Naive thymus-derived CD4-positive, alpha-beta T cell (primary cell): ENCODE measurements at places on chromosomes 16 and 17.
A peak's percentile ranks its signal among the peaks of the same experiment; 100 is the strongest.

DNA sequence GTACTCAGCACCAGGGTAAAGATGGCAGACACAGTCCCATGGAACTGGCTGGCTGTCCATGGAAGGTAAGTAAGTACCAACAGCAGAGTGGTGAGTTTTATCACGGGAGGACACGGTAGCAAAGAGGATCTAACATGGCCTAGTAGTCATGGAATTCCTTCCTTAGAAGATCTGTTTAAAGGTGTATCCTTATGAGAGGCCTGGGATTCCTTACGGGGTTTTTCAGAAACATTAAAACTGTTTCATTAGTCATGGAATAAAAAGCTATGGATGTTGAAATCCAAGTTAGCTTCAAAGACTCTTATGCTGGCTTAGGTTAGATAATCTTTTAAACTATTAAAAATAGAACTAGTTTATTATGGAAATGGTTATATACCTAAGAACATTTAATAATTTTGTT, 7.4 kb downstream of the FTO start:
- H3K4me1 ChIP-seq = no peaks in the 10 kb centered on the region
- no peaks in the 10 kb centered on the region for H3K36me3 ChIP-seq
- no peaks in the 10 kb centered on the region for H3K27me3 ChIP-seq
- no peak overlapping the region for H3K4me3 ChIP-seq
- no peak for DNase-seq
- no peak overlapping the region for H3K27ac ChIP-seq

- H3K36me3 ChIP-seq = no peaks in the 10 kb centered on the region
- H3K27ac ChIP-seq = no peak overlapping the region
- H3K27me3 ChIP-seq = no peaks in the 10 kb centered on the region
- no peak overlapping the region for H3K4me3 ChIP-seq
- peaks cover 25% of the 10 kb centered on the region for H3K4me1 ChIP-seq
- DNase-seq = no peak
Measured at GRCh38 chr17:59353936-59354755, 22.7 kb downstream of the YPEL2 start.

DNA sequence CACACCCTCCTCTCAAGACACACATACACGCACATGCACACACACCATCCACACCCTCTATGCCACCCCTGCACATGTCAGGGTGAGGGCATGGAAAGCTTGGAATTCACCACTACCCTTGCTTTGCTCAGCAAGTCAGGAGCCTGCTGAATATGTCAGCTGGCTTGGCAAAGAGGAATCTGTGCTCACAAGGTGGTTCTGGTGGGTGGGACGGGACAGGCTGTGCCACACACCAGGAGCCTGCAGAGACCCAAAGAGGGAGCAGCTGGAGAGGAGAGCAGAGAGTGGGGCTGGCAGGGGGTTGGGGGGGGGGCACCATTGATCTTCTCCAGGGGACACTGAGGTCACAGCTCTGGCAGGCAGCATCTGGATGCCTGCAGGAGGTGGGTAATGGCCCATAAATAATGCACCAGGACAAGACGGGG, 48.7 kb upstream of the NDRG4 start:
- no peak overlapping the region for H3K4me3 ChIP-seq
- DNase-seq = no peak
- H3K27me3 ChIP-seq = no peaks in the 10 kb centered on the region

DNA sequence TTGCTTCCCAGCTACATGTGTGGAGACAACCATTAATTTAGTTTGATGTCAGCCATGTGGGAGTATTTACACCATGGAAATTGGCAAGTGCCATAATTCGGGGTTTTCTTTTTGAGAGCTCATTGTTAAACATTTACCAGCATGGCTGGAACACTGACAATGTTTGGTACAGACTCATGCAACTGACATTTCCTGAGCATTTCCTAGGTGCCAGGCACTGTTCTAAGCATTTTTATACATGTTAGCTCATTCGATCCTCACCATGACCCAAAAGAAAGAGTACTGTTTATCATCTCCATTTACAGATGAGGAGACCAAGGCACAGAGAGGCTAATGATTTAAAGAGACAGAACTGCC, 86.9 kb downstream of the FOXL1 start:
- no peak overlapping the region for H3K4me3 ChIP-seq
- H3K4me1 ChIP-seq = no peaks in the 10 kb centered on the region
- no peaks in the 10 kb centered on the region for H3K36me3 ChIP-seq
- no peaks in the 10 kb centered on the region for H3K27me3 ChIP-seq

DNA sequence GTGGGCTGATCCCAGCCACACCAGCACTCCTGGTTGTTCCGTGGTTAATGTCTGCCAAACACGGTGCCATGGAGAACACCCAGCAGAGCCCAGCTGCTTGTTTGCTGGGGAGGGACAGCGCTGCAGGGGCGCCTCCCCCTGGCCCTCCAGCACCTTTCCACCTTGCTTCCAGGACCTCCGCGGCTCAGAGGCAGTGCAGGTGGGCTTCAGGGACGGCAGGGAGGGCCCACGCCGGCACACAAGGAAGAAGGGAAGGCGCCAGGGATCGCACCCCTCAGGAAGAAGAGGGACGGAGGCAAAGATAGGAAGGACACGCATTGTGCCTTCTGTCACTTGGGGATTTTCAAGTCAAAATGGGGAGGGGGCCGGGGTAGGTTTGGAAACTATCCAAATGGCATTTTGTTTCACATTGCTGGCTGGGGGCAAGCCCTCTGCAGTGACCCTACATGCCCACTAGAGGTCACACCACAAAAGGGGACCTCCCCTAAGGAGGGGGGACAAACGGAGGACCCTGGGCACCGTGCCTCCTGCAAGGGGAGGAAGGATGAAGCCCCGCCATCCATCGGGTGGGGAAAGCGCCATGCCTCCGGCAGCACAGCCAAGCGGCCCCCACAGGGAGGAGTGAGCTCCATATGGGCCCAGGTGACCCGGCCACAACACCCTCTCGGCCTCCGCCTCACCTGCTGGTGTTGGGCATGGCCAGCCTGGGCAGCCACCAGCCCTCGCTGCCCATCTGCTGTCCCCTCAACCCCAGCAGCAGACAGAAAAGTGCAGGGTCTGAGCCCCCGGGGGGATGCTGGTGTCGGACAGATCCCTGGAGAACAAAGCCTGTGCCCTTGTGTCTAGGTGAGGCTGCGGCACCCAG, 7.5 kb upstream of the C16orf95 start:
- peaks cover 4% of the 10 kb centered on the region for H3K4me1 ChIP-seq
- no peaks in the 10 kb centered on the region for H3K27me3 ChIP-seq
- peak; percentile 30 for DNase-seq
- peak overlapping the region; percentile 20 for H3K27ac ChIP-seq
- H3K36me3 ChIP-seq = no peaks in the 10 kb centered on the region
- no peak overlapping the region for H3K4me3 ChIP-seq

DNA sequence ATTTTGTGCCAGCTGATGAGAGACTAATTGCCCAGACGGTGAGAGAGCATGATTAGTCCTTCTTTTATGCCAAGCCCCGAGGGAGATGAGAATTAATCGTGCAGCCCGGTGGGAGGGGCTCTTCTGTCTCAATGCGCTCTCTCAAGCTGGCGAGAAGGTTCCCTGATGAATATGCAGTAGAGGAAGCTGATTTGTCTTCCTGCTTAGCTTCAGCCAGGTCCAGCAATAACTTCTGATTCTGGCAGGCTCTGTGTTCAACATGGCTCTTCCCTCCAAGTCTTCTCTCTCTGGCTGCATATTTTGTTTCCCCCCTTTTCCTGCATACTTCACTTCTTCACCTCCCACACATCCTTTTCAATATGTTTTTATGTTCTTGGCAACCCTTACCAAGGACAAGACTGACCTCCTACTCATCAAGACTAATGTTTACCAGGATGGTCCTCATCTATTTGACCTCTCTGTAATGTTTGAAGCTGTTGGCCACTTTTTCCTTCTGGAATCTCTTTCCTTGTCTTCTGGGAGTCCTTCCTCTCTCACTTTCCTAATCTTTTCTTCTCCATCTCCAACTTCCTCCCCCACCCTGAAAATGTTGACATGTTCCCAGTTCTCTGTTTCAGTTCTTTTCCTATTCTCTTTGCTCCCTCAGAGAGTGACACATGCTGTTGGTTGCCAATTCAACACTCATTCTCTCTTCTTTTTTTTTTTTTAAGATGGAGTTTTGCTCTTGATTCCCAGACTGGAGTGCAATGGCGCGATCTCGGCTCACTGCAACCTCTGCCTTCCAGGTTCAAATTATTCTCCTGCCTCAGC, 33.1 kb downstream of the ARL4D start:
- no peak overlapping the region for H3K4me3 ChIP-seq
- DNase-seq = no peak
- H3K4me1 ChIP-seq = no peaks in the 10 kb centered on the region
- H3K27me3 ChIP-seq = no peaks in the 10 kb centered on the region
- H3K27ac ChIP-seq = no peak overlapping the region
- H3K36me3 ChIP-seq = no peaks in the 10 kb centered on the region

- H3K27ac ChIP-seq = peak overlapping the region; percentile 18
- DNase-seq = no peak
- H3K4me3 ChIP-seq = no peak overlapping the region
- H3K36me3 ChIP-seq = peaks cover 33% of the 10 kb centered on the region
Measured at GRCh38 chr17:78823282-78824046, 17.1 kb downstream of the USP36 start.

- H3K27ac ChIP-seq = peak overlapping the region; percentile 92
- no peaks in the 10 kb centered on the region for H3K36me3 ChIP-seq
- no peak for DNase-seq
- H3K27me3 ChIP-seq = no peaks in the 10 kb centered on the region
Measured at GRCh38 chr17:77442976-77443747, 302.4 kb downstream of the SEC14L1 start.

GRCh38 chr17:83145831-83146230, 66.4 kb downstream of the METRNL start:
- no peaks in the 10 kb centered on the region for H3K27me3 ChIP-seq
- H3K4me3 ChIP-seq = no peak overlapping the region

DNA sequence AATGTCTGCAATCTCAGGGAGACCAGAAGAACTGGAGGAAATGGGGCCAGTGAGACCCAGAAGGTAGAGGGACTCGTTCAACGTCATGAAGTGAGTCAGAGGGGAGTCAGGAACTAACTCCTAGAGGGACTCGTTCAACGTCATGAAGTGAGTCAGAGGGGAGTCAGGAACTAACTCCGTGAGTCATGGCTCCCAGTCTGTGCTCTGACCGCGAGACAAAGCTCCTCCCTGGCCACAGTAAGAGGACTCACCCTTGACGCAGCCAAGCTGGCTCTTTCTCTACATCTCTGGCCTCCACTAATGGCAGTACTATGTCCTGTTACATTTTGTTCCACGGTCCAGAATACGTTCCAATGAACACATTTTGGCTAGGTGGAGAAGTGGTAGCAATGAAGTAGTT, 902.5 kb downstream of the KCNJ2 start:
- H3K27me3 ChIP-seq = no peaks in the 10 kb centered on the region
- no peak for DNase-seq
- no peaks in the 10 kb centered on the region for H3K4me1 ChIP-seq
- no peaks in the 10 kb centered on the region for H3K36me3 ChIP-seq
- no peak overlapping the region for H3K27ac ChIP-seq
- no peak overlapping the region for H3K4me3 ChIP-seq

DNA sequence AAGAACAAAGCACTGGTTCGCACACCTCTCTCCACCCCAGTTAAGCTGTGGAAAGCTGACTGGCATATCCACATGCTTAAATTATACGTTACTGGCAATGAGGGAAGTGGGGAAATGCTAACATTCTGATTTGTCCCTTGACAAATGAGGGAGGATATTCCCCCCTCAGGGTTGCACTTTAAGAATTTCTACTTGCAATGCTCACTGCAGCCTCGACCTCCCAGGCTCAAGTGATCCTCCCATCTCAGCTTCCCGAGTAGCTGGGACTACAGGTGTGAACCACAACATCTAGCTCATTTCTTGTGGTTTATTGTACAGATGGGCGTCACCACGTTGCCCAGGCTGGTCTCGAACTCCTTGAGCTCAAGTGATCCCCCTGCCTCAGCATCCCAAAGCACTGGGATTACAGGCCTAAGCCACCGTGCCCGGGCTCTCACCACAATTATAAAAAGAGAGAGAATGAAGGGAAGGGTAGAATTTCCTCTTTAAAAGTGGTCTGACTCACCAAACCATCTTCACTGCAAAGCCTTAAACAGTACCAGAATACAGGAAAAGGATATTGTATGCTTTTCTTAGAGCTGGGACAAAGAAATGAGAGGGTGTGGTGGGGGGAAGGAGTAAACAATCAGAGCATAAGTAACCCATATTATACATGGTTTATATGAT, 38.9 kb downstream of the KANSL1 start:
- H3K4me3 ChIP-seq = peak overlapping the region; percentile 10
- H3K4me1 ChIP-seq = peaks cover 89% of the 10 kb centered on the region
- H3K27me3 ChIP-seq = no peaks in the 10 kb centered on the region
- peak; percentile 24 for DNase-seq
- H3K27ac ChIP-seq = peak overlapping the region; percentile 27

DNA sequence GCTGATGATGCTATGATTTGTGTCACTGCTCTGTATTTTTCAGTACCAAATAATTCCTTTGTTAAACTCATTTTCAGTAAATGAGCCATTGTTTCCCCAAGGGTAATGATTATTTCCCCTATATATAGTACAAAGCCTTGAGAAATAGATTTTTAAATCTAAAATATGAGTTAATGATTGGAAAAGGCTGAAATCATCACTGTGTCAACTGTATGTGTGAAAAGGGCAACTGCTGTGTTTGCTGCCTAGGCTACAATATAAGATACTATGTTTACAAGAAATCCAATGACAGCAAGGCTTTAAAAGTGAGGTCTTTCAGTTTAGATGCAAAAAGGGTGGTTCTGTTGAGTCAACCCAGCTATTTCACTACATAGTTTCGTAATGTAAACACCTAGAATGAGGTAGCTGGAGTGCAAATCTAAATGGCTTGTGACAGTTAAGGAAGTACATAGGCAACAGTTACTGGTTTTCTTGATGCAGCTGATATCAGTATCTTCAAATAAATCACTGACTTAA, 15.3 kb downstream of the NLK start:
- no peaks in the 10 kb centered on the region for H3K27me3 ChIP-seq
- H3K36me3 ChIP-seq = no peaks in the 10 kb centered on the region
- H3K4me1 ChIP-seq = peaks cover 5% of the 10 kb centered on the region
- no peak overlapping the region for H3K4me3 ChIP-seq

- no peaks in the 10 kb centered on the region for H3K27me3 ChIP-seq
- no peak overlapping the region for H3K4me3 ChIP-seq
- DNase-seq = no peak
- H3K36me3 ChIP-seq = no peaks in the 10 kb centered on the region
- H3K4me1 ChIP-seq = no peaks in the 10 kb centered on the region
Measured at GRCh38 chr16:76502555-76502954, 225.4 kb downstream of the CNTNAP4 start.

DNA sequence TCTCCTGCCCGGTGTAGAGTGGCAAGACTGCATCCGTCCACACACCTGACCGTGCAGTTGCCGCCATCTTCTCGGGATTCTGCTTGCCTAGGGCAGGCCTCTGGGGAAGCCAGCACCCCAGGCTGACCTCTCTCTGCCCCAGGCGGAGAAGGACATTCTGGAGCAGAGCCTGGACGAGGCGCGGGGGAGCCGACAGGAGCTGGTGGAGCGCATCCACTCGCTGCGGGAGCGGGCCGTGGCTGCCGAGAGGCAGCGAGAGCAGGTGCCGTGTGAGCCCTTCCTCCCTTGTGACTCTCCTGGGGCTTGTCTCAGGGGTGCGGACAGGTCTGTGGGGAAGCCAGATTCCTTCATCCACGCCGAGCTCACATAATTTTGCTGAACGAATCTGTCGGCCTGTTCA, 19.8 kb downstream of the CARD14 start:
- H3K36me3 ChIP-seq = no peaks in the 10 kb centered on the region
- no peaks in the 10 kb centered on the region for H3K27me3 ChIP-seq
- no peak overlapping the region for H3K27ac ChIP-seq
- no peak overlapping the region for H3K4me3 ChIP-seq

GRCh38 chr16:72783716-72784318, 264.1 kb downstream of the ZFHX3 start:
- no peaks in the 10 kb centered on the region for H3K27me3 ChIP-seq
- H3K27ac ChIP-seq = no peak overlapping the region
- no peak overlapping the region for H3K4me3 ChIP-seq
- no peak for DNase-seq
